Activated naive CD4-positive, alpha-beta T cell (primary cell): ENCODE measurements at places on chromosomes 1 and 21.

GRCh38 chr1:64265141-64265540, 61.7 kb downstream of the UBE2U start:
- DNase-seq, result no peak

DNA sequence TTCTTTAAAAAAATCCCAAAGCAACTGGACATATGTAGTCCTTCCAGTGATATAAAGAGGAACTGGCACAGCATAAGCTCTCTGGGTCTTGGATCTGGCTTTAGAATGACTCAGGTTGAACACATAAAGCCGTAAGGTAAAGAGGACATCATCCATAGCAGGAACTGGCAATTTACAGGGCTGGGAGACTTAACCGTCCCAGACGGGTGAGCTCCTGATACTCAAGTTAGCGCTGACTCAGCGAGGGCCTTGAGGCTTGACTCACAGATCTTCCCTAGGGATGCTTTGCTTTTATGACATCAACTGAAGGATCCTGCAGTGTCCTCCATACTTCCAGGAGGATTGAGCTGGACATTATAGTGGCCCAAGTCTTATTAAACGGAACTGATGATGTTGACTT, 154.1 kb downstream of the CLIC6 start:
- DNase-seq, result no peak

- DNase-seq, result no peak
These were observed 245.3 kb downstream of the TPR start for GRCh38 chr1:186129758-186130157.

DNA sequence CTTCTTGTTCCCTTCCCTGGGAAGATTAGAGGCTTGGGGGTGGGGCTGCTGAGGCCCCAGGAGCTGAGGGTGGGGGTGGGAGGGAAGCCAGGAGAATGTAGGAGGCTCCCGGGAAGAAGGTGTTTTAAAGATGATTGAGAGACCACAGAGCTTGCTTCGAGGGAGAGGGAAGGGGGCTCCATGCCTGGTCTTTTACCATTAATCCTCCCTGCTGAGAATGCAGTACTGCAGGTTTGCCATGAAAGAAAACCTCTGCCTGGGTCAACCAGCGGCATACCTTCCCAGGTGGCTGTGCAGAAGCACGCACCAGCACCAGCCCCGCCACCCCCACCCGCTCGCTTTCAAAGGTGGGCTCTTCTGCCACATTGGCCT, 15.4 kb downstream of the ABCA4 start:
- no peak for DNase-seq

DNA sequence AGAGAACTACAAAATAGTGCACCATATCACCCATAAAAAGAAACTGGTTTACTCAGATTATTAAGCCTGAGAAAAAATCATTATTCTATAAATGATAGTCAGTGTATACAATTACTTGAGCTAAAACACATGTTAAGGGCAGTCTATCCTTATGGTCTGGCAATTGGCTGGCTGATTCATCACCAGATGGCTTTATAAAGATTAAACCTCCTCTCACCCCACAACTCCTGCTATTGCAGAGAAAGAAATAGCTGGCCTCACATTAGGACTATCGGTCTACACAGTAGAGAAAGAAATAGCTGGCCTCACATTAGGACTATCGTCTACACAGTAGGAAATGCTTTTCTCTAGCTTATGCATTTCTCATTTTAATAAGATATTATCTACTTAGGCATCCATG, 21.2 kb downstream of the CEP170 start:
- no peak for DNase-seq

DNA sequence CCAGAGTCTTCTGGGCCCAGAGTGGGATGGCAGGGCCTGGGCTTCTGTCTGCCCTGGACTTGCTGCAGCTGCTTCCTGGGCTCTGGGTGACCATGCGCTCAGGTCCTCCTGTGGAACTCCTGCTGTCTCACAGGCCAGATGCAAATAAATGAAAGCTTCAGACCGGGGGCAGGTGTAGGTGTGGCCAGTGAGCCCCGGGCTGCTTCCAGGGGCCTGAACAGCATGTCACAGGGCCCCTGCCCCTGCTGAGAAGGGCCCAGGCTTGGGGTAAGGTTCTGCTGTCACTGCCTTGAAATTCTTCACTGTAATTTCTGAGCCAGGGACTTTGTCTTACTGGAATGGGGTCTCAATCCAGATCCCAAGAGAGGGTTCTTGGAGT, 2.5 kb upstream of the PKNOX1 start:
- no peak for DNase-seq

GRCh38 chr1:214670098-214670497, 67.1 kb downstream of the CENPF start:
- DNase-seq, result no peak

- DNase-seq, result no peak
These were observed 78.0 kb downstream of the HIVEP3 start for GRCh38 chr1:41840592-41841246.
